Heart left ventricle (tissue), 16 donors: ENCODE measurements at places on chromosomes 13 and 19. TPM values are rescaled to one million over a fixed set of nuclear protein-coding genes. Genes with fewer than 3 reads are reported as not detected.
A peak's percentile ranks its signal among the peaks of the same experiment; 100 is the strongest.

DNA sequence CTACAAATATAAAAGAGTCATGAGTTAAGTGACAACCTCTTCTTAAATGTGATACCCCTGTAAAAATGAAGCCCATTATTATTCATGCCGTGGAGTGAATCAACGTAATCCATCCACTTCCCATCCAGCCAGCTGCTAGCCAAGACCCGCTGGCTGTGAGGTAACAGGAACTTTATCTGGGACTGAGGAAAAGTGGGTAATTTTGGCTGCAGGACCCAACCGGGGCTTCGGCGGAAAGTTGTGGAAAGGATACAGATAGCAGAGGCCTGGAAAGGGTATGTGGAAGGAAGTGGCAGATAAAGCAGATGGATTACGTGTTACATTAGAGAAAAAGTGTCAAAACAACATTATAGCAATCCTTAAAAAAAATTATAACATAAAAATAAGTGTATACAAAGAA, 48.3 kb downstream of the SLC7A1 start:
- H3K4me3 ChIP-seq, result no peak overlapping the region
- H3K27me3 ChIP-seq, result no peaks in the 10 kb centered on the region
- H3K27ac ChIP-seq, result no peak overlapping the region
- H3K36me3 ChIP-seq, result no peaks in the 10 kb centered on the region
- no peak for DNase-seq
- H3K4me1 ChIP-seq, result peaks cover 9% of the 10 kb centered on the region

Gene ZNF665
- 3.6 TPM for total RNA-seq

DNA sequence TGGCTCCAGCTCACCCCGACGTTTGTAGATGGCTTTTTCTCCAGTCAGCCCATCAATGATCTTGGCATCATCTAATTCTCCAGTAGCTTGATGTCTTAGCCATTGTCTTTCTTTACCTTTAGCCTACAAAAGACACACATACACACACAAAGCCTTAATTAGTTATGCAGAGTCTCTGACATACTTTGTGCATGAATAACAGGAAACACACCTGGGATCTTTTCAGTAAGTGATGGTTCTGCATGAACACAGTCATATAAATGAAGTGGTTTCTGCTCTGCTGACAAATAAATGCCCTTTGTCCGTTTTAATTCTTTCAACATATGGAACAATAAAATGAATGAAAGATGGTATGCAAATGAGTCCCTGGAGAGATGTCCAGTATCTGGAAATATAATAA, 133.3 kb downstream of the RGCC start:
- peak overlapping the region; percentile 38 for H3K27ac ChIP-seq
- no peak overlapping the region for H3K4me3 ChIP-seq
- DNase-seq, result no peak
- peaks cover 33% of the 10 kb centered on the region for H3K36me3 ChIP-seq

- H3K27ac ChIP-seq, result peak overlapping the region; percentile 42
- no peak overlapping the region for H3K4me3 ChIP-seq
Measured at GRCh38 chr13:95298169-95298965, 2.9 kb downstream of the ABCC4 start.
